ENCODE measurements at places on chromosomes 2 and 18.
A peak's percentile ranks its signal among the peaks of the same experiment; 100 is the strongest.

GRCh38 chr2:46448641-46449040 lies 30.7 kb upstream of the TMEM247 start:
- DNase-seq: no peak

- peak; percentile 75 for DNase-seq
Measured at GRCh38 chr2:3285901-3286645, 91.5 kb downstream of the EIPR1 start.

DNA sequence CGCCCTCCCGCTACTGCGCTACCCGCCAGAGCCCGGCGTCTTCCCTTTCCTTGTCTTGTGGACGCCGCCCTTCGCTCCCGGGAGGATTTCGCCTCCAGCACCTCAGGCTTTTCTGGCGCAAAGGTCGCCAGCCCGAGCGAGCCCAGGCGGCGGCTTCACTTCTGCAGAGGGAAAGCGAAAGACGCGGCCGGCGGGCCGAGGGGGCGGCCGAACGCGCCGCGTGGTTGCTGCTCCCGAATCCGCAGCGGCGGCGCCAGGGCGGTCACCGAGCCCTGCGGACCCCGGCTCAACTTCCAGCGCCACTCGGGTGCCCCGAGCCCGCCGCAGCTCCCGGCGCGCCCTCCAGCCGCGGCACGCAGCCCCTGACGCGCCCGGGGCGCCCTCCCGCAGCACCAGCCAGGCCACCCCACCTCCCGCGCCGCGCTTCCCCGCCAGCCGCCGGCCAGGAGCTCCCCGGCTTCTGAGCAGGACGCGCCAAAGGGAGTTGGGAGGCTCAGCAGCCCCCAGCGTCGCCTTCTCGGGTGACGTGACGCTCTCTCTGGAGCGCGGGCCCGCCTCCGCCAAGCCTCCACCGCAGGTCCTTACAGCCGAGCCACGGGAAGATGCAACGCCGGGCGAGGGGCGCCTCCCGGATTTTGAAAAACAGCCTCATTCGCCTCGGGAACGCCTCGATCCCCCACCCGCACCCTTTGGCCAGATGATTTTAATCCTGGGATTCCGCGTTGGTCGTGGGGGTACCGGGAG lies 84.9 kb upstream of the EPB41L3 start:
- DNase-seq: peak; percentile 7

GRCh38 chr2:86623043-86623493 lies 597 bp downstream of the RNF103 start:
- no peak for DNase-seq

DNA sequence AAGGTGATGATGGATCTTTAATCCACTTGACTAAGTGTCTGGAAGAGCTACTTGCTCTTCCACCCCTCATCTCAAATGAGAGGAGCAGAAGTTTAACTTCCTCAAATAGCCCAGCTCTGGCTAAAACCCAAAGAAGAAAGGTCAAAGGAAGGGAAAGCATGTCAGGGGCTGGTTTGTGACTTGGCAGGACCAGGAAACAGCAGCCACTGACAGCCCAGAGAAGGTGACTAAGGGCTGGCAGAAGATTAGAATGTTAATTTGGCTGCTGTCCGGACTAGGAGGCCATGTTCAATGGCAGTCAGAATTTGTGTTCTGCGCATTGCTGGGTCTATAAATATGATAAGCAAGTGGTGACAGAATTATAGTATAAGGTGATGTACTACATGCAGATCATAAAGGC lies 386.2 kb downstream of the SETBP1 start:
- DNase-seq: no peak

DNA sequence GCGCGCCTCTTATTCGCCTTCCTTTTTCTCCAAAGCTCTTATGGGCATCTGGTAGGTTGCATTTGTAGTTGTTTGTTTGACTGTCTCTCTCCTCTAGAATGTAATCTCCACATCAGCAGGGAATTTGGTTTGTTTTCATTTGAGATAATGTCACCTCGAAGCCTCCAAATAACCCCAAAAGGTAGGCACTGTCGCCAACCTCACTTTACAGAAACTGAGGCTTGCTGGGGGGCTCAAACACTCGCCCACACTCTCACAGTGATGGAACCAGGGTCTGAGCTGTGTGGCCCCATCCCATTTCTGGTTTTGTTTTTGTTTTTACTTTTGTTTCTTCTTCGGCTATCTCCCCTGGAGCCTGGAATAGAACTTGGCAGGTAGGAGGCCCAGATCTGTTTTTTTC lies 172.2 kb upstream of the MYCN start:
- DNase-seq: no peak

GRCh38 chr2:205689820-205690219 lies 7.5 kb downstream of the NRP2 start:
- no peak for DNase-seq

- DNase-seq: no peak
Measured at GRCh38 chr2:73072129-73072395, 550 bp upstream of the SFXN5 start.

- DNase-seq: no peak
Measured at GRCh38 chr2:160227293-160227915, 27.3 kb upstream of the ITGB6 start.

GRCh38 chr2:233012301-233012971 lies 620 bp downstream of the NGEF start:
- DNase-seq: no peak

GRCh38 chr2:179051250-179051649 lies 1.3 kb upstream of the CCDC141 start:
- DNase-seq: no peak

GRCh38 chr2:99725820-99726219 lies 236.0 kb upstream of the REV1 start:
- no peak for DNase-seq

- DNase-seq: no peak
Measured at GRCh38 chr2:240905176-240905781, 857 bp upstream of the CROCC2 start.

DNA sequence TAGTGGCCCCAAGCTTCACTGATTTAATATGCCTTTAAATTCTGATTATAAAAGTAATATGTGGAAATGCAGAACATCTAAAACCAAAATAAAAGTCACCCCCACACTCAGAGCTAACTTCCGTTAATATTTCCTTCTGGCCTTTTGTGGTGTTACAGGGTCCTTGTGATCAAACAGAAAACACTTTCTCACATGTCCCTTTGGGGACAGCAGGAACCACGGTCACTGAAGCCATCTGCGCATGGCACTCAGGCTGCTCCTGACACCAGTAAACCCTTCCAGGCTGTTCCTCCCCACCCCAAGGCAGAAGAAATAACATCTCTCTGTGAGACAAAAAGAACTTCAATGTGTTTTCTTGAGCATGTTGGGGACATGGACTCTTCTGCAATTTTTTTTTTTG lies 25.1 kb upstream of the GPR17 start:
- DNase-seq: no peak

- DNase-seq: peak; percentile 47
Measured at GRCh38 chr2:65370387-65371073, 61.9 kb downstream of the SPRED2 start.

DNA sequence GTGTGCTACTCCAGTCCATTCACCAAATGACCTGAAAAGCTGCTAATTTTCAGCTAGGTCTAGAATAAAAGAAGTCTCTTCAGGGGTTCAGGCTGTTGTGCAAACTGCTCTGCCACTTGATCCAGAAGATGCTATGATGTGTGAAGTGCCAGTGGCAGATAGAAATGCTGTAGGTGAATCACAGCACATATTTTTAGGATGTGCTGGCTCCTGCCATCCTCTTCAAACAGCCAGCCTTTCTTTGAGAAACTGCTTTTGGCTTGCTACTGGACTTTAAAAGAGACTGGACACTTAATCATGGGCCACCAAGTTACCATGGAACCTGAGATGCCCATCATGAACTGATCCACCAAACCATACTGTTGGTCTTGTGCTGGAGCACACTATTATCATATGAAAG lies 322.1 kb downstream of the EN1 start:
- no peak for DNase-seq

- no peak for DNase-seq
Measured at GRCh38 chr2:178479758-178480226, 465 bp upstream of the PLEKHA3 start.

DNA sequence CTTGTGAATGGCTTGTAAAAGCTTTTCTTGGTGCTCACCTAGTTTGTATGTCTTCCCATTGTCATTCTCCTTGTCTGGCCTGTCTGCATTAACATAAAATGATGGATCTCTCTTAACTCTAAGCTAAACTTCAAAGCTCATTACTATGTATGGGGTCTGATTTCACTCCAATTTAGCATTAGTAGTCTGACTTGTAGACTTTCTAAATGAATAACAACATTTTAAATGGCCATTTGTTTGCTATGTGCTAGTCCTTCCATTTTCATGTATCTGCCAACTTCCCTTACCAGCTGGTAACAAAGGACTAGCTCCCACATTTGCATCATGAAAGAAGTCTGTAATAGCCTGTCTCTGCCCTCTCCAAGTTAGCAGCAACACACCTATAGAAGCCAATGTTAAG lies 324.2 kb upstream of the RGPD4 start:
- DNase-seq: no peak

GRCh38 chr2:215984661-215985060 lies 28.7 kb downstream of the MREG start:
- DNase-seq: no peak

DNA sequence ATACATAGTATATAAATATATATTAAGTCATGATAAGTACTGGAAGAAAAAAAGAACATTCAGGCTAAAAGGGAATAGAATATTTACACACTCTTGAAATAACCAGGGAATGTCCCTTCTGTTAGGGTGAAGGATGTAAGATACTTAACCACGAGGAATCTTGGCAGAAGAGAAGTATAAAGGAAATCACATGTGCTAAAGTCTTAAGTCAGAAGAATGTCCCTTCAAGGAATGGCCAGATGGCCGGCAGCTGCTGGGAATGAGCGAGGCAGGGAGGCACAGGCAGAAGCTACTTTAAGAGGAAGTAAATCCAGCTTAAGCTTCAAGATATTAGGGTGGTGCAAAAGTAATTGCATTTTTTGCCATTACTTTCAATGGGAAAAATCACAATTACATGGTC lies 5.5 kb downstream of the CCDC102B start:
- DNase-seq: no peak

DNA sequence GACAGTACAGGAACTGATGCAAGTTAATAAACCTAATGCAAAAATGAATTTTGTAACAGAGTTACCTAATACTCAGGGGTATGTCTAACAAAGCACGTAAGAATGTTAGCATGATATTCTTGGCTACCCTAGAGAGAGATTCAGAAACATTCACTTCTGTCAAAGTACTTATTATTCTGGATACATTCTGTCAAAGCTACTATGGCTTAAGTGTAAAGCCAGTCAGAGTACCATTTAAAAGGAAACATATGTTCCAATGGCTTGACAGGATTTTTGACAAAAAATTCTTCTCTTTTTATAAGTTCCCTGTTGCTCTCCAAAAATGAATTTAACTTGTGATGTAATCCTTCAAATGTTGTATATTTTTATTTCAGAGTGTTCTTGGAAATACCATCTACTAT lies 85.5 kb downstream of the PIGN start:
- no peak for DNase-seq

DNA sequence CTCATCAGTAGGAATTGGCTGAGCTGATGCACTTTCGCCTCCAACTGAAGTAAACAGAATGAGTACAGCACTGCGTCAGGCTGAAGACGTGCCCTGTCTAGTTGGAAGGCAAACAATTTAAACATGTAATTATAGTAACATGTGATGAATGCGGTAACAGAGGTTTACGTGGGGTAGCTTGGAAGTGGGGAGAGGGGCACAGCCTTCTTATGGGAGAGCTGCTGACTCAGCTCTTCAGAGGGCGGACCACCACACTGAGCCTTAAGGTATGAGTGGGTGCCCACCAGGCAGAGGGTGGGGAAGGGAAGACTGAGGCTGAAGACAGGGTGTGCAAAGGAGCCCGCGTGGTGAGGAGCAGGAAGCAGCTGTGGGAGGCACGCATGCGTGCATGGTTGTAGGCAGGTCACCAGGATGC lies 6.2 kb upstream of the EHD3 start:
- no peak for DNase-seq

DNA sequence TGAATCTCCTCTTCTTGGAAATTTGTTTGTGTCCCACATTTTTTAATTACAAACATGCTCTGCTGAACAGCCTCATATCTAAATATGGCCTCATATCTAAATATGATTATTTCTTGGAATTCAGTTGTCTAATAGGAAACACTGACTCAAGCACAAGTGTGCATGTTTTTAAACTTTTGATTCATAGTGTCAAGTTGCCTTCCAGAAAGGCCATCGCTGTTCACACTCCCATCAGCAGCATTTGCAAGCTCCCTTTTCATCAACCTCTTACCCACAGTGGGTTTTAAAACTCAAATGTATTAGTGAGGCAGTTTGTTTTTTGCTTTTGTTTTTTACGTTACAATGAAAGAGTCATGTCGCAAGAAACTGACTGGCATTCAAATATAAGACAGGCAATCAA lies 65.2 kb upstream of the SMAD2 start:
- no peak for DNase-seq

DNA sequence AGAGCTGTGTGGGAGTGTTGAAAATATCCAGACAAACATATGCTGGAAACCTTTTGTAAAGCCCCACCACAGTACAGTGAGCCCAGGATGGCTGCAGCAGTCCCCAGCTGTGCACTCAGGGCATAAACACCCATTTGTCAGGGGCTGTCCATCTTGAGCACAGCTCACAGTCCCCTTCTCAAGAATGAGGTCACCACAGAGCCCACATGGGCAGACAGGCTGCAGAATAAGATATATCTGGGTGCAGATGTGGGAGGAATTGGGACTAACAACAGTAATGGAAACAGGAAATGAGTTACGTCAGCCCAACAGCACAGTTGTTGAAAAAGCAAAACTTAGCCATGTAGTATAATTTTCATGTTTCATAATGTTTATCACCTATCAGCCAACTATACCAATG lies 219.6 kb downstream of the ETAA1 start:
- no peak for DNase-seq

DNA sequence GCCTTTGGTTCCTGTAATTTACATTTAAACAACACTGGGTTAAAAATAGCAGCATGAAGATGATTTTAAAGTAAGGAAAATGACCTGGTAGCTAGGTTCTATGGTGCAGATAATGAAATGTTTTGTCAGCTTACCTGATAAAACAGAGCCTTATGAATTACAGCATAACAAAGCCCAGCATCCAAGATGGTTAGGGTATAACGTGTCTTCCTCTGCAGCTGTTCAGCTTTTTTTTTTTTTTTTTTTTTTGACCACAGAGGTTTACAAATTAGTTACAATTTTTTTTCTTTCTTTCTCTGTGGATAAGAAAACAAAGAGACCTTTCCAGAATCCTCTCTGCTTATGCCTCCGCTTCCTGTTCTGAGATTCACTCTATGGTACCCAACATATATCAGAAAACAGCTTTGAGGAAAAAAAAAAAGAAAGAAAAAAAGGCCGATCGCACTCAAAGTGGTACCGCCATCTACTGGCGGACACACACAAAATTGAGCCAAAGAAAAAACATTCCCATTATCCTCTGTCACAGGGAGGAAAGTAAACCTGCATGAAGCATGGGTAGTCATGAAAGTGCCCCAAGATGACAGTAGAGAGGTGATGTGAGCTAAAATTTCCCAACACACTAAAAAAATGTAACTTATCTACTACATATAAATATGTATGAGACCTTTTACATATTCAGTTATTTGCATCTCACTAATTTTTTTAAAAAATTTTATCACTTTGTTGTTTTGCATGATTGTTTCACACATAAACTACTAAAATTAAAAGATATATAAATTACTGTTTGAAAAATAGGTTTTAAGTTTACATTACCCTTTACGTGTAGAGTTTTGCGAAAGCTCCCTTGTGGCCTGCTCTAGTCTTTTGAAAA lies at the start of gene SCN3A:
SCN3A (minus strand) TSS at position 362 of the 871 bp plus-strand sequence. CDS start 27,656 bp downstream, outside the sequence.
- peak; percentile 80 for DNase-seq

GRCh38 chr2:182456784-182457183 lies 29.9 kb upstream of the PDE1A start:
- DNase-seq: no peak

GRCh38 chr2:217652761-217653639 lies 349.8 kb downstream of the TNS1 start:
- DNase-seq: no peak

Data from NCI-H526 treated with DMSO at 0.1 percent for 48 hours (cell line).